Colonic mucosa (tissue), 4 donors: ENCODE measurements at places on chromosomes 3 and 15. TPM values are rescaled to one million over a fixed set of nuclear protein-coding genes. Genes with fewer than 3 reads are reported as not detected.

GRCh38 chr3:44016818-44017217 lies 224.9 kb upstream of the TOPAZ1 start:
- DNase-seq, result no peak

DNA sequence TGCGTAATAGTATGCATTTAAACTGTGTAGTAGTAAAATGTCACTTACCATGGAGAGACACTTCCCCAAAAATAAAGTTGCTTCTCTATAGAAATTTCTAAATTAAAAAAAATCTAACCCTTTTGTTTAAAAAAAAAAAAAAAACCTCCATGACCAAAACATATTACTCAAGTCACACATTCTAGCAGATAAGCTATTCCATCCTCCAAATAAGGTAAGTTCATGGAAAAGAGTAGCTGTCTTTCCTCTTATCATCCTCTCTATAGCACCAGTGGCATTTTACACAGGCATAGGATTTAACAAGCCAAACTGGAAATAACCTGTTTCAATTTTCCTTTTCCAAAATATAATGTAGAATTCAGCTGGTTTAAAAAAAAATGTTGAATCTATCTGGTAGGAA lies 57.4 kb downstream of the LRRFIP2 start:
- no peak for DNase-seq

DNA sequence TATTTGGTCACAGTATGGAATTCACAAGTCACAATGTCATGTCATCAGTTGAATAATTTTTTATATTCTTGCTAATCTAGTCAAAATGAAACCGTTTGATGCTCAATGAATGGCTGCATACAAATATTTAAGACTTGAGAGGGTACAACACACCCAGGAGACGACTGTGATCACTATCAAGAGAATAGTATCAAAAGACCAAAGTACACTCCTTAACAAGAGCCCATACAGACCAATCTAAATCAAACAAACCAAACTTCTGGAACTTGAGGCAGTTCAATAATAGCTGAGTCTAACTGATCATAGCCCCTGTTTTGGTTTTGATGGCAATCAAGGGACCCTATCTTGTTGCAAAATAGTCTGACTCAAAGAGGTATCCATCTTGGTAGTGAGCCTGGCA lies 265.1 kb downstream of the THSD4 start:
- DNase-seq, result no peak

DNA sequence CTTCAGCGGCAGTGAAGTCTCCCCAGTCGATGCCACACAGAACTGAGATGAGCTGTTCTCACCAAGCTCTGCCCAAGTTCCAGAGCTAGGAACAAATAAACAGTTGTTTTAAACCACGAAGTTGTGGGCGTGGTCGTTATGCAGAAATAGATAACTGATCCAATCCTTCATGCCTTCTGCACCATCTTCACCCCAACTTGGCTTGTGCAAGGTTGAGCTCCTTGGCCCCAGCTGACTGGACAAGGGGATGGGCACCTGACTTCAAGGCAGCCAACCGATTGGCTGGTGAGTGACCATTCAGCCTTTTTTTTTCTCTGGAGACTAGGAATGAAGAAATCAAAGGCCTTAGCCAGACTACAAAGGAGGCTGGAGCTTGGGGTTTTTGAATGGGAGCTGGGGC lies 23.9 kb downstream of the LINGO1 start:
- DNase-seq, result no peak

The GPR156 gene
- not detected for total RNA-seq

The UACA gene
- total RNA-seq, result 57.3 TPM

The CHRM5 gene
- total RNA-seq, result not detected
